Activated naive CD4-positive, alpha-beta T cell treated with anti-CD3 and anti-CD28 coated beads, Interleukin-2, amount 50 U/mL, for 72 hours (primary cell): ENCODE measurements at places on chromosomes 3 and 15.

DNA sequence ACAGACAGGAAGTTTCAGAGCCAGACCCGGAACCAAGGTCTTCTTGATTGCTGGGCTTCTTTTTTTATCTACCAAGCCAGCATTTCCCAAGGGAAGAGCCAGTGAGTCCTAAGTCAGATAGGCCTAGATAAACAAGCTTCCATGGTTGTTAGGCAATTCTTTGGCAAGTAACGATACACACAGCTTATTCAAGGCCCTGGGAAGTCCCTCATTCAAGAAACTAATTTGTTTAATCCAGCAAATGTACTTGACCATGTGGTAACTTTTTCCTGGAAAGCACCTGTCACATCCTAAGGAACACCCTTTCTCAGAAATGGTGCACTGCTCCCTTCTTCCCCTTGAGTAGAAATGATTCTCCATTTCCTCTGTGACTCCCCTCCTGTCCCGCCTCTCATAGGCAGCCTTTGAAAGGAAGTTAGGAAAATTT is 209.9 kb downstream of the ITPR1 start:
- no peak for DNase-seq

DNA sequence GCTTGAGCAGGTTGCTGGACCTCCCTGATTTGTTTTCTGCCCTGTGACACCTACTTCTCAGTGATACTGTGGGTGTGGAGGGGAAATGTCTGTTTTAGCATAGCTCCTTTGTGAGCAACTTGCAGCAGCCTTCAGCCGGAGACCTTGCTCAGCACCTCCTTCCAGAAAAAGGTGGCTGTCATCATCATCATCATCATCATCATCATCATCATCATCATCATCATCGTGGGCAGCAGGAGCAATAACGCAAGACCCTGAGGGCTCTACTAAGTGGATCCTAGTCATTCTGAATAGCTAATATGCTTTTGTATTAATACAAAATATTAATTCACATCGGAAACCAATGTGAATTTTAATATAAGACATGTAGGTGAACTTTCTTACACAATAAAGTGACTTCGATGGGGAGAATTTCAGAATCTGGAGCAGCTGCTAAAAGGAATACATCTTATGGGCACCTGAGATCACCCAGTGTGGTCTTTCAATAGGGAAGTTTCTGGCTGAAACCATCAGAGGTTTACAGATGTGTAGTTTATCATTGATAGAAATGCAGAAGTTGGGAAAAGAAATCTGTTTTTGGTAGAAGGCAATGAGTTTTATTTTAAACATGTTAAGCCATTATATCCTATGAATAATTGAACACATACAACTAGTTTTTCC is 8.6 kb downstream of the GABRR3 start:
- no peak for DNase-seq

GRCh38 chr15:49330166-49330565 is 92.9 kb upstream of the FGF7 start:
- DNase-seq, result no peak

GRCh38 chr3:191624299-191624698 is 163.3 kb downstream of the PYDC2 start:
- no peak for DNase-seq

- DNase-seq, result no peak
Measured at GRCh38 chr15:56963126-56963525, 44.7 kb downstream of the TCF12 start.

- no peak for DNase-seq
Measured at GRCh38 chr3:75248974-75249373, 415.2 kb upstream of the FRG2C start.

- DNase-seq, result no peak
Measured at GRCh38 chr15:97837896-97838295, 122.6 kb upstream of the ARRDC4 start.

- no peak for DNase-seq
Measured at GRCh38 chr3:108311797-108312196, 15.4 kb downstream of the HHLA2 start.

DNA sequence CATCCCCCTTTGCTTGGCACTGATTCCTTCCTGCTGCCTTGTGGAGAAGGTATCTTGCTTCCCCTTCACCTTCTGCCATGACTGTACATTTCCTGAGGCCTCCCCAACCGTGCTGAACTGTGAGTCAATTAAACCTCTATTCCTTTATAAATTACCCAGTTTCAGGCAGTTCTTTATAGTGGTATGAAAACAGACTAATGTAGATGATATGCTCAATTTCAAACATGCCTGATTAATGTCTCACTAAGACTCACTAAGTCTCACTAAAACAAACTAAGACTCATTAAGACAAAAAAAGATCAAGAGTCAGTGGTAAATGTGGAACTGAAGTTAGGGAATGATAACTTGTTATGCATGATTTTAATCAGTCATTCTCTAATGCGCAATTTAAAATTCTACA is 606.6 kb downstream of the RBMS3 start:
- DNase-seq, result no peak
